ENCODE measurements at places on chromosomes 3 and 15.

DNA sequence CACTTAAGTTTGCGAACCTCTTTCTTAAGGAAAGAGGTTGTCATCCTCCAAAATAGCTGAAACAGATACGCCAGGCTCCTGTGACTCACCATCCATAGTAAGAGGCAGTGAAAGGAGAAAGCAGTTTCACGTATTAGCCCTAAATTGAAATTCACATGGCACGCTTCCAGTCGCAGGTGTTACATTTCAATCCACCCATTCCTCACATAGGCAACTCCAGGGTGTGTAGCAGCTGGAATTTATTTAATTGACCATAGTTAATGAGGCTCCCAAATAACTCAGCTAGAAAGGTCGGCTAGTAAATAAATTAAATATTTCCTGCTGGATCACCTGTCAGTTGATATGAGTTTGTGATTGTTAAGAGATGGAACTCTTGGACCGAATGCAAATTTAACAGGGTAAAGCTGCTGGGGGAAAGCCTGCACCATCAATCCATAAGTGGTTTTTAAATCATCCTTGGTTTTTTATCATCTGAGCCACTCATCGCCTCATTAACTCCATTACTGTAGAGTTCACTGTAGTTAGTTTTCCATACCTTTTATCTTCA, 19.6 kb downstream of the NSUN3 start:
- DNase-seq = no peak

GRCh38 chr3:121835465-121835801, 424 bp downstream of the EAF2 start:
- DNase-seq = no peak

DNA sequence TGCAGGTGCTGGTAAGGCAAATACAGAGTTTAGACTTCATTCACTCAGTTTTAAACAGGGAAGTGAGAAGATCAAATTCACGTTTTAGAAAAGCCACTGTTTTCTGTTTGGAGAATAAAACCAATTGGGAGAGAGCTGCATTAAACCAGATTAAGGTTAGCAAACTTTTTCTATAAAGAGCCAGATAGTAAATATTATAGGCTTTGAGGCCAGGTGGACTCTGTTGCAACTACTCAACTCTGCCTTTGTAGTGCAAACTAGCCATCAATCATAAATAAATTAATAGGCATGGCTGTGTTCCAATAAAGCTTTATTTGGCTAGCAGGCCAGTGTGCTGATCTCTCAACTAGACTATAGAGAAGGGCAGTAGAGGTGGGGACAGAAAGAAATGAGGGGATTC, 33.5 kb downstream of the SUCLG2 start:
- DNase-seq = no peak

- DNase-seq = no peak
Observed at GRCh38 chr3:143269741-143270140, 150.2 kb downstream of the CHST2 start.

GRCh38 chr15:62512904-62513303, 347.8 kb upstream of the C2CD4B start:
- no peak for DNase-seq

DNA sequence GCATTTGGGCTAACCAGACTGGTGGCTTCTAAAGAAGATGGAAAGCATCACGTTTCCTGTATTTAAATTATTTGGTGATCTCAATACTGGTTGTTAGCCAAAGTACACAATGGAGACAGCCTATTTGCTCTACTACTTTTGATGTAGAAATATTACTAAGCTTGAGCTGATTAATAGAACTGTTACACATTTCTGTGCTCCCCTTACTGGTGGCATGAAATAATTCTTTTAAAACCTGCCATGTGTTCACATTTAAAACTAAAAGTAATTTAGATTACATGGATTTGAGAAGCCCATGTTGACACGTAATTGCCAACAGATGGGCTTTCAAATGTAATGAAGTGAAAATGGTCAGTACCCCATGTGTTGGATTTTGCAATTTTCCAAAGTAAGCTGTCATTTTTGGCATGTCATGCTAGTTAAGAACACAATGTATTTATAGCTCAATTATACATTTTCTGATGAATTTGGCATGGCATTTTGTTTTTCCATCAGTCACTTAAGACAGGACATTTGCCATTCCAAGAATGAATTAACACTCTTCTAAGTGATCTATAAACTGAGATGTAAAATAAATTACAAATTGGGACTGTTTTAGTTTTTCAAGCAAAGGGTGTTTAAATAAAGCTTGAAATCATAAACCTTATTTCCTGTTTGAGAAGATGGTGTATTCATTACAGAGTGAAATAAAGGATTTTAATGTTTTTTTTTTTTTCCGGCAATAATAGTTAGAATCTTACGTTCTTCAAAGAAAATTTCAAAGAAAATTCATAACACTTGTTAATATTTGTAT, 10.8 kb upstream of the RARRES1 start:
- peak; percentile 67 for DNase-seq

DNA sequence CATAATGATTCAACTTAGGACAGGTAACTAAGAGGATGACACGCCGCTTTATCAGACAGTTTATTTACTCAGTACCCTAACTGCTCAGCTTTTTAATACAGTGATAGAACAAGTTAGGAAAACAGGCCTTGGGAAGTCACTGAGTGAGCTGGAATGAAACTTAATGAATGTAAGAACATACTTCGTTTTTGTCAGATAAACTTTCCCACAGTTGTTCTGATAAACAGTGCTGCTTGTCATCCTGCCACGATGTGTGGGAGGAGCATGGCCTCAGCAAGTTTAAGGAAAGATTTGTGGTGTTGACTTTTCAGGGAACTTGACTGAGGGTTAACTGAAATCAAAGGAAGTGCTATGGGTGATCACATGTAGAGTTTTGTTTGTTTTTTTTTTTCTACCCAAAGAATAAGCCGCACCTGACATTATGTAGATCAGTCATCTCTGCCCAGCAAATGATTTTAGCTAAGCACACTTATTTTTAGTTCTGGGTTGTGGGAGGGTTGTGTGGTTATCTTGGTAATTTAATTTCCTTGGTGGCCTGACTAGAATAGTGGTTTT, 5.6 kb upstream of the P2RY14 start:
- DNase-seq = peak; percentile 73

Measured in fibroblast of the aortic adventitia (primary cell).